Neural progenitor cell (in vitro differentiated cells): ENCODE measurements at places on chromosomes 4 and X. TPM values are rescaled to one million over a fixed set of nuclear protein-coding genes. Genes with fewer than 3 reads are reported as not detected.

The MAGEB10 gene
- not detected in 2 replicates for total RNA-seq

GRCh38 chrX:140190441-140191108 is 225.3 kb upstream of the CXorf66 start:
- peaks cover 3% of the 10 kb centered on the region for H3K4me1 ChIP-seq
- DNase-seq: no peak
- no peak overlapping the region for H3K4me3 ChIP-seq
- no peaks in the 10 kb centered on the region for H3K27me3 ChIP-seq
- H3K36me3 ChIP-seq: no peaks in the 10 kb centered on the region

The UGT2B11 gene
- total RNA-seq: not detected in 2 replicates

GRCh38 chr4:108854786-108855185 is 91.9 kb upstream of the ETNPPL start:
- no peaks in the 10 kb centered on the region for H3K36me3 ChIP-seq
- no peaks in the 10 kb centered on the region for H3K27me3 ChIP-seq
- no peak for DNase-seq
- H3K4me3 ChIP-seq: no peak overlapping the region
- no peaks in the 10 kb centered on the region for H3K4me1 ChIP-seq

GRCh38 chr4:85826060-85826678 is 351.2 kb downstream of the ARHGAP24 start:
- H3K4me3 ChIP-seq: no peak overlapping the region
- no peaks in the 10 kb centered on the region for H3K36me3 ChIP-seq
- H3K27me3 ChIP-seq: no peaks in the 10 kb centered on the region
- DNase-seq: peak; percentile 58

- H3K4me3 ChIP-seq: no peak overlapping the region
- peak; percentile 18 for DNase-seq
- no peak overlapping the region for H3K27ac ChIP-seq
- H3K36me3 ChIP-seq: no peaks in the 10 kb centered on the region
- peaks cover 21% of the 10 kb centered on the region for H3K4me1 ChIP-seq
Measured at GRCh38 chr4:25667931-25668557, 12.4 kb downstream of the SLC34A2 start.

DNA sequence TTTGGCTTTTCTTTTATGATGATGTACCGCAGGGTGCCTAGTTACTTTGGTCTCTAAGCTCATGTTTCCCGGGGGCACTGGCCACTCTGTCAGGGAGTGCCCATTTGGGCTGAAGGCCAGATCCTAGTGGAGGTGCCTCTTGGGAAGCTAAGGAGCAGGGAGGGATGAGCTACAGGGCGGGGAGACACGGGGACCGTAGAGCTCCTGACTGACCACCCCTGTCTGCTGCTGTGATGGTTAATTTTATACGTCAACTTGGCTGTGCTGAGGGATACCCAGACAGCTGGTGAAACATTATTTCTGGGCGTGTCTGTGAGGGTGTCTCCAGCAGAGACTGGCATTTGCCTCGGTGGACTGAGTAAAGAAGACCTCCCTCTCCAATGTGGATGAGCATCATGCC is 24.9 kb upstream of the CLDN24 start:
- H3K4me3 ChIP-seq: no peak overlapping the region
- peaks cover 8% of the 10 kb centered on the region for H3K4me1 ChIP-seq
- H3K36me3 ChIP-seq: no peaks in the 10 kb centered on the region
- no peak overlapping the region for H3K27ac ChIP-seq
- DNase-seq: no peak

DNA sequence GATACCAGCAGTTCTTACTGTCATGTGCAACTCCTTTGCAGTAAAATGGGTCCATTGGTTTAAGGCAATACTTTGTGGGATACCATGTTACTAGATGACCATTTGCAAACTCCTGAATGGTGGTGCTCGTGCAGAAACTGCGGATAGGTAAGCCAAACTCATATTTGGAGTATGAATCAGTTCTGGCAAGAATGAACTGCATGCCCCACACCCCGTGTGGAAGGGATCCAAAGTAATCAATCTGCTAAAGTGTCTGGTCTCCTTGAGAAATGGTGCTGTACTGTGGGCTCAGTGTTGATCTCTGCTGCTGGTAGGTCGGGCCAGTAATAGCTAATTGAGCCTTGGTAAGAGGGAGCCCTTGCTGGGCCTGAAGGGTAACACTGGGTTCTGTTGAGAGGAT is 4.2 kb upstream of the TAB3 start:
- H3K27ac ChIP-seq: no peak overlapping the region
- H3K27me3 ChIP-seq: no peaks in the 10 kb centered on the region
- no peak for DNase-seq
- no peak overlapping the region for H3K4me3 ChIP-seq

DNA sequence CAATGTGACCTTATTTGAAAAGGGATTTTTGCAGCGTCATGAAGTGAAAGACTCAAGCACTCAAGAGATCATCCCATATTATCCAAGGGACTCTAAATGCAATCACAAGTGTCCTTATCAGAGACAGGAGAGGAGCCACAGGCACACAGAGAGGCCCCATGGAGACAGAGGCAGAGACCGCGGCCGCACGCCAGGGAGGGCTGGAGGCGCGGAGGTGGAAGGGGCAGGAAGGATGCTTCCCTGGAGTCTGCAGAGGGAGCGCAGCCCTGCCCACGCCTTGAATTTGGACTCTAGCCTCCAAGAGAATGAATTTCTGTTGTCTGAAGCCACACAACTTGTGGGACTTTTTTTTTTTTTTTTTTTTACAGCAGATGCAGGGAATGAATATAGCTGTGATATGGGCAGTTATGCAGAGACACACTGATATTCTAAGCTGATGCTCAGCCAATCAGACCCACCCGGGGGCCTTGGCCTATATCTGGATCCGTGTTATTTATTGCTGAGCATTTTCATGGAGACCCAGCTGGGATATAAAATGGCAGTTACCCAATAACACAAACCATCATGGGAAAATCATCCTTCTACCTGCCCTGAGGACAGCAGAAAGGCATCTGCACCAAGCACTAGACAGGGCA is 244.8 kb upstream of the PSAPL1 start:
- no peak overlapping the region for H3K4me3 ChIP-seq
- H3K27ac ChIP-seq: no peak overlapping the region
- no peak for DNase-seq
- no peaks in the 10 kb centered on the region for H3K36me3 ChIP-seq
- no peaks in the 10 kb centered on the region for H3K4me1 ChIP-seq

DNA sequence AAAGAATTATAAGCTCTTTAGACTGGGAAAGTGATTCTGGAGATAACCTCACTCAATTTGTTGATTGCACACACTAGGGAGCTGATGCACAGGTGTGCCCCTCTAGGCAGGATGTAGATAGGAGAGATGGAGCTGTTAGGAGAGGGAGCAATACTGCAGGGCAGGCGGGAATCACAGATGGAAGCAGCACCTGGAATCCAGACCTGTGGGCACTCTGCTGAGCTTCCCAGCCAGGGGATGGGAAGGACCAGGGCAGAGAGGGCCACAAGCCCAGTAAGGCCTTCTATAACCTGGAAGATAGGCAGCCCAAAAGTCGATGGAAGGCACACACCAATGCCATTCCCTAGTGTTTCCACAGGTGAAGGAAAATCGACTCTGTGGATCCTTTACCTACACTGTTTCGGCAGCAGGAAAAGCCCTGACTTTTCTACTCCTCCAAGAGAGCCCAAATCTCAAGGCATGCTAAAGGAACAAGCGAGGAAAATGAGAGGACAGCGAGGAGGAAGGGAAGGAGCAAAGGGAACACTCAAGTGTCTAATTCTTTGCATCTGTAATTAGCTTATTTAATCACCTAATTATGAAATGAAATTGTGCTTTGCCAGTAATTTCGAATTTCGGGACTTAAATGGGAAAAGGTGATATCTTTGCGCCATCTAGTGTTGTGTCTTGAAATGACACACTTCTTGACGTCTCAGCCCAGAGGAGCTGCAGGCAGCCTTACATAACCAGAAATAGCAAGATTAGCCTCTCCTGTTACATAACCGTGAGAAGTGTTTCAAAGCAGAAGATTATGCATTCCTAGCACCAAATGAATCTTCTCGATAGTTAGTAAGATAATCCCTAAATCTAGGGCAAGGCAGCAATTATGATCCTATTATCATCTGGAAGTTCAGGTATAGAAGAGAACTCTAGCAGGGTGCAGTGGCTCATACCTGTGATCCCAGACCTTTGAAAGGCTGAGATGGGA is 31.0 kb upstream of the TLR3 start:
- DNase-seq: peak; percentile 72
- no peaks in the 10 kb centered on the region for H3K4me1 ChIP-seq
- no peaks in the 10 kb centered on the region for H3K36me3 ChIP-seq
- no peak overlapping the region for H3K4me3 ChIP-seq

DNA sequence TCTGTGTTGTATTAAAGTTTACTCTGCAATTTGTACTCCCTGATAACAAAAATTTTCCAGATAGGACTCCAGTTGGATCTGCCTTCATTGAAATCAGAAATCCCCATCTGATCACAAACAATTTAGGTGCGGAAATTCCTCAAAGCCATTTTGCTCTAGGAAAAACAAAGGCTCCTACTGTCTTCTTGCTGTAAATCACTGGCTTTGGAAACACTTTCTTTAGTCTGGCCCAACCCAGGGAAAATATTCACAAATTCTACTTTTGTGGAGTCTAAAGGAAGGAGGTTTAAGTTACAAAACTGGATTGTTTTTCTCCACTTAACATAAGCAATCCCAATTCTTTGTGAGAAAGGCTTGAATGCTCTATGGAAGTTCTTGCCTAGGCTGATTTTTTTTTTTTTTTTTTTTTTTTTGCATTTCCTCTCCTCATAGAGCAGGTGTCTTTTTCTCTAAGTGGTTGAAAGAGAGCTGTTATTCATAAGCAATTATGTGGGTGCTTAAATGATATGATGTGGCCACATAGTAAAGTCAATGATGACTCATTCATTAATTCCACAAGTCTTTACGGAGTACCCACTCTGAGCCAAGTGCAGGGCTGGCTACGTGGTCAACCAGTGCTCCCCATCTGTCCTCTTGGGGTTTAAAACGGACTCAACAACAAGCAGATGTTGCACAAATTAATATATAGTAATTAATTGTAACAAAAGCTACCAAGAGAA is 261.4 kb downstream of the LDB2 start:
- H3K4me3 ChIP-seq: no peak overlapping the region
- no peak for DNase-seq
- peaks cover 10% of the 10 kb centered on the region for H3K4me1 ChIP-seq
- H3K36me3 ChIP-seq: no peaks in the 10 kb centered on the region
- H3K27me3 ChIP-seq: no peaks in the 10 kb centered on the region

DNA sequence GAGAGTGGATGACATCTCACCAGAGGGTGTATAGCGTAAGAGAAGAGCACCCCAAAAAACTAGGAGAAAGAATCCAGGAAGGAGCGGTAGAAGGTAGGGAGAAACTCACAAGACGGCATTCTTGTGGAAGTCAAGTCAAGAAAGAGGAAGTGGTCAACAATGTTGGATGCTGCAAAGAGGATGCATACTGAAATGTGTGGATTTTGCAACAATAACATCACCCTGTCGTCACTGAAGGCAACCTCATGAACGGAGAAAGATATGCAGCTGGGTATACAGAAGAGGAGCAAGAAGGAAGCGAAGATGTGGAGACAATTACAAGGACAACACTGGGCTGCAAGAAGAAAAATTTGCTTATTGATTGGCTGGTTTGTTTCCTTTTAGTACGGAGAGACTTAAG is 11.4 kb upstream of the TAPT1 start:
- H3K27ac ChIP-seq: no peak overlapping the region
- no peaks in the 10 kb centered on the region for H3K27me3 ChIP-seq
- no peaks in the 10 kb centered on the region for H3K4me1 ChIP-seq
- H3K36me3 ChIP-seq: no peaks in the 10 kb centered on the region
- no peak for DNase-seq

- H3K4me3 ChIP-seq: peak overlapping the region; percentile 29
- H3K27ac ChIP-seq: no peak overlapping the region
- DNase-seq: no peak
Measured at GRCh38 chrX:16125520-16126149, 2.3 kb downstream of the GRPR start.

- no peaks in the 10 kb centered on the region for H3K36me3 ChIP-seq
- no peak overlapping the region for H3K27ac ChIP-seq
- H3K4me1 ChIP-seq: no peaks in the 10 kb centered on the region
- peak overlapping the region; percentile 92 for H3K4me3 ChIP-seq
- DNase-seq: no peak
- peaks cover 30% of the 10 kb centered on the region for H3K27me3 ChIP-seq
Measured at GRCh38 chr4:6573986-6574746, 823 bp upstream of the MAN2B2 start.

The ANXA10 gene
- total RNA-seq: not detected in 2 replicates

DNA sequence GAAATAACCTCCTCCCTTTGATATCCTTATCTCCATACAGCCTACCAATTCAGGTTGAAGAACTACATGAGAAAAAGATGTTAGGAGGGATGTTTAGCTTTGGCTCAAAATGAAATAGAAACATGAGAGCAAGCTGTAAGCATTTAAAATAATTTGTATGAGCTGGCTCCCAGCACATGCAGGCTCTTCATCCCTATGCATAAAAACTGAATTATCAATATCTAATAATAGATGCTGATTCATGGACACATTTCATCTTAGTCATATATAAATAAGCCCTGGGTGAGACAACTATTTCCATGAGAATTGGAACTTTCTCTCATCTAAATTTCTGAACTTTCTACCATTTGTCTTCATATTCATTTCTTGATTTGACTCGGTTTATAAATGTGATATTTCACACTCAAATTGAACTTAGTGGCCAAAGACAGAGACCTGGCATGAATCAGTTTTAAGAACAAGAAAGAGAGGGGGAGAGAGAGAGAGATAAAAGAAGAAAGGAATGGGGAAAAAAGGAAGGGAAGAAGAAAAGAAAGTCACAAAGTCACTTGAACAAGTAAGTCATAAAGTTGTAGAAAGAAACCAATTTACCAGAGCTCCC is 48.9 kb upstream of the GPR174 start:
- no peak overlapping the region for H3K4me3 ChIP-seq
- no peak overlapping the region for H3K27ac ChIP-seq
- no peaks in the 10 kb centered on the region for H3K4me1 ChIP-seq
- H3K36me3 ChIP-seq: no peaks in the 10 kb centered on the region
- no peaks in the 10 kb centered on the region for H3K27me3 ChIP-seq
- no peak for DNase-seq

GRCh38 chrX:41677183-41678060 is 11.4 kb upstream of the GPR34 start:
- H3K4me3 ChIP-seq: no peak overlapping the region
- H3K27ac ChIP-seq: no peak overlapping the region
- H3K36me3 ChIP-seq: no peaks in the 10 kb centered on the region
- H3K27me3 ChIP-seq: no peaks in the 10 kb centered on the region

DNA sequence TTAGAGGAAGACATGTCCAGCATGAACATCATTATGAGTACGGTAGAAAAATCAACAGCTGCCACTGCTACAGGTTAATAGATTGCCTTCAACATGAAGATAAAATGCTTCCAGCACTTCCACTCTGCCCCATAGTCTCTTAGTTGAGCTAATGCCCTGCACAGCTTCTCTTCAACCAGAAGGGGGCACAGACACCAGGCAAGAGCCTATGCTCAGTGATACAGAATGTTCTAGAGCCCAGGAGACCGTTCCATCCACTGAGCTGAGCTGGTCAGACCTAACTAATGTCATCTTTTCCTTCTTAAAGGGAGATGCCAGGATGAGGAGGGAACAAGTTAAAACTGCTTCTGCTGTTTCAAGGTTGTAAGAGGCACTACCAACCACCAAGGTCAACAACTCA is 42.2 kb downstream of the SMIM10L2A start:
- H3K27me3 ChIP-seq: no peaks in the 10 kb centered on the region
- H3K36me3 ChIP-seq: no peaks in the 10 kb centered on the region
- H3K27ac ChIP-seq: no peak overlapping the region
- H3K4me3 ChIP-seq: no peak overlapping the region
